ELF-1 (cell line): ENCODE measurements at places on chromosomes 6 and 20.

DNA sequence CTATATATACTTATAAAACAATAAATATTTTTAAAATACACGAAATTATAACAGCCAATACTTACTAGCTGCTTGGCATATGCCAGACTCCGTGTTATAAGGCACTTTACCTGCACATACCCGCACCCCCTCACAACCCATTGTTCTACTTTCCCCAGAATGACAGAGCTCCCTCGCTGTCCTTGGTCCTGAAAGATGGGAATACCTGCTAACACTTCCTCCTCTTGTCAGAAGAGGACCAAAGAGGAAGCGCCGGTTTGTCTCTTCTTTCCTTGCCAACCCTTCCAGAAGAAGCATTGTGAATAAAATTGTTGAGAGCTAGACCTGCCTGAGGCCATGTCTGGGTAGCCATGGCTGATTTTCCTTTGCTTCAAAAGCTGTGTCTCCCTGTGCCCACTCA lies 149.3 kb downstream of the PTPRT start:
- peak; percentile 35 for DNase-seq

DNA sequence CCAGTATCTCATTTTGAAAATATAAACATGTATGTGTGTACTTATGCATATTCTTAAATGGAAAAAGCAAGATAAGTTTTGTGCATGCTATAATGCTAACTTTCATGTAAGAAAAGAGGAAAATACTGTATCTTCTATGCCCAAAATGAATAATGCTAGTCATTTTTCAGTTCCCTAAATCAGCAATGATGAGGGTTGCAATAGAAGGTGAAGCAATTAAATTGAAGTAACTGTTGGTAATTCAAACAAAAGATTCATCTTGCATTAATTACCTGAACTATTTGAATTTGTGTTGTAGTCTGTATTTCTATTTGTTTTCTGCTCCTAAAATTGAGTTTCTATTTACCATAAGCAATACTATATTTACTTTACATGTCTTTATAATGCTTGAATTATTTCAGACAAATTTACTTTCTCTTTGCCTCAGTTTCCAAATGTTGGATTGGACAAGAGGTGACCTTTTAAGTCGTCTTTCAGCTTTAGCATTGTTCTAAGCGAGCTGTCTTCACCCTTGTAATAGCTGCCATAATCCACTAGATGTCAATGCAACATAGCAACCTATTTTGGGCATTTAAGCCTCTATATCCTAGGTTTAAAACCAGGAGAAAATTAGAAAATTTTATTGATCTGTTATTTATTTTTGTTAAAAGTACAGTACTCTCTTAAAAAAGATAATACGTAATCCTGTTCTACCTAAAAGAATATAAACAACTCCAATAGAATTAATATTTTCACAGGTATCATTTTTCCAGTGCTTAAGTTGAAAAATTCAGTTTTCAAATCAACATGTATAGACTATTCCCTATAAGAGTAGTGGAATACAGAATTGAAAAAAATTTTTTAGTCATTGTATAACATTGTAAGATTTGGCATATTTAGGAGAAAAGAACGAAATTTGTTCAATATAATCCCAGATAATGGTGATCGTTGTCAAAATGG lies 52.3 kb upstream of the IFNGR1 start:
- no peak for DNase-seq

- no peak for DNase-seq
Observed at GRCh38 chr6:105862936-105863607, 223.1 kb upstream of the PRDM1 start.

- no peak for DNase-seq
Observed at GRCh38 chr20:19789446-19789845, 31.4 kb downstream of the RIN2 start.

DNA sequence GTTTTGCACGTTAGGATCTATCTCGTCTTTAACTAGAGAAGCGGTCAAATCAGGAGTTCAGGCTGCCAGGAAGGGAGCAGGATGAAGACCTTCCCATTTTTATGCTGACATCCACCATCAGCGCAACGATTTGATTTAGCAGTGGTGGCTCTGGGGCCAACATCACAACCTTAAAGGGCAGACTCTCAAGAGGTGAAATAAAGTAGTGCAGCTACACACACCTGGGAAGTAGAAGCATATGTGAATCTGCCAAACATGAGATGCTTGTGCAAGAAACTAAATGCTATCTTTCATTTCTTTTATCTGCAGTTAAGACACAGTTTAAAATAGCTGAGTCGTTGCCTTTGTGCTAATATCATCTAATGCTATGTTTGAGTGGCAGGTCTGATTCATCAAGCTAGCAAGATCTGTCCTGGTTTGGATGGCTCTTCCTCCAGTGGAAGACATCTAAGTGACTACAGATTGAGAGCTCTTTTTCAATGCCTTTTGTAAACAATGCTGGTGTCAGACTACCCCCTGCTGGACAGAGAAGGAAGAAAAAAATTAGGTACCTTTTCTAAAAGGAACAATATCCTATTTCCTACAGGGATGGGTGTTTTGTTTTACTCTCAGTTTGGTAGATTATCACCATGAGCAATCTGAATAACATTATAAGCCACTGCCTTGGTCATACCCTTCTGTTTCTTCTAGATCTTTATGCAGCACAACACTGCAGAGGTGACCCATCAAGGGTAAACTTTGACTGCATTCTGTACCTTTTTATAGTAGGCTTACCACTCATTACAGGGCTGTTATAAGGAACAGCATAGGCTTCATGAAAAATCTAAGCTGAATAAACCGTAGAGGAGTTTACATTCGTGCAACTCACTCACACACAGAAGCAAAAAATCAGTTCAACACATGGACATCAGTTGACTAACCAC lies 171.6 kb upstream of the FBXL4 start:
- DNase-seq: peak; percentile 34

DNA sequence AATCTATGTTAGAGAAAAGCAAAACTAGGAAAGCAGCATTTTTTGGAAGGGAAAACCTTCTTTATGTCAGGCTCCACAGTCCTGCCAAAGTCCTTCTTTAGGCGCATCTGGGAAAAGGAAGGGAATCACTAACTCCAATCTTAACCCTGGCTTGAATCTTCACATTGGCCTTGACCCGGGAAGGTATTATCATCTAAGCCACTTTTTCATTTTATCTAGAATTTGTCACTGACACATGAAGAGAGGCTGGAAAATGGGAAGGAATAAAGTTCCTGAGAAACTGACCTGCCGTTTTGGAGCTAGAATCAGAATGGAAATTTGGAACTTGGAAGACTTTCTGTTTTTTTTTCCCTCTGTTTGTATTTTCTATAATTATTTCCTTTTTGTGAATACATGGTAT lies 53.4 kb upstream of the UTRN start:
- no peak for DNase-seq

DNA sequence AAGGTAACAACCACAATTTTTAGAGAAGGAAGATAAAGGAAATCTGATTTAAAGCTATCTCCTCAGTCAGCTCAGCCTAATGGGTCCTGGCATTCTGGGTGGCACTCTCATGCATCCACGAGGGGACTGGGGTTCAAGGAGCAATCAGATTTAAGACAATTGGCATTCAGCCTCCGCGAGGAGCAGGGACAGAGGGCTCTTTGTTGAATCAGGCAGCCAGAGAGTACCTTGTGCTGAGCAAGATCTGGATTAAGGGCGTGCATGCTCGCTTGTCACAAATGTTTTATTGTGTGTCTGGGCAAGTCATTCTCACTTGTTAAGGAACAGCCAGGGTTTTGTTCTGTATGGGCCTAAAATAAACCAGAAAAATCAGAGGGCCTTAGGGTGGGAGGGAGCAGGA lies 475.3 kb upstream of the NRSN1 start:
- DNase-seq: no peak

- DNase-seq: peak; percentile 92
Observed at GRCh38 chr20:33789109-33789857, 21.9 kb upstream of the CHMP4B start.

DNA sequence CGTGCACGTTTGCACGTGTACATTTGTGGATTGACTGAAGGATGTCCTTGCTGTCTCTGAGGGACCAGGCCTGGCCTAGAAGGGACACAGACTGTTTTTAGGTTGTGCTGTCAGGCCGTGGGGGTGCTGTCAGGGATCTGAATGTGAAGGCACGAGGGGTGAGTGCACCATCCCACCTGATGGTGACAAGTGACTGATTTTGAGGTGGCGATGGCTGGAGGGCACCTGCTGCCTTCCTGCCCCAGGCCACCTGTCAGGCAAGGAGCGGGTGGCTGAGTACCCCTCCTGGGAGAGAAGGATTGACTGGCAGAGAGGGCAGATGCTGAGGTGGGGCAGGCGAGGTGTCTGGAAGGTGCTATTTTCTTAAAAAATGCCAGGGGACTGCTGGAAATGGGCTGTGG lies 1.2 kb downstream of the RAB44 start:
- no peak for DNase-seq

GRCh38 chr6:149259753-149260152 lies 57.8 kb upstream of the TAB2 start:
- DNase-seq: no peak

- no peak for DNase-seq
Observed at GRCh38 chr20:235891-236290, 8.8 kb downstream of the DEFB129 start.

- DNase-seq: no peak
Observed at GRCh38 chr6:5208057-5208456, 52.7 kb downstream of the LYRM4 start.

GRCh38 chr6:167588181-167588919 lies 238.4 kb upstream of the AFDN start:
- DNase-seq: no peak
